Epithelial cell of prostate (primary cell): ENCODE measurements at places on chromosomes 5 and 9.

GRCh38 chr5:59003641-59004040 is 420.8 kb downstream of the RAB3C start:
- DNase-seq: no peak

- DNase-seq: no peak
These were observed 184.0 kb downstream of the MED10 start for GRCh38 chr5:6194261-6194875.

DNA sequence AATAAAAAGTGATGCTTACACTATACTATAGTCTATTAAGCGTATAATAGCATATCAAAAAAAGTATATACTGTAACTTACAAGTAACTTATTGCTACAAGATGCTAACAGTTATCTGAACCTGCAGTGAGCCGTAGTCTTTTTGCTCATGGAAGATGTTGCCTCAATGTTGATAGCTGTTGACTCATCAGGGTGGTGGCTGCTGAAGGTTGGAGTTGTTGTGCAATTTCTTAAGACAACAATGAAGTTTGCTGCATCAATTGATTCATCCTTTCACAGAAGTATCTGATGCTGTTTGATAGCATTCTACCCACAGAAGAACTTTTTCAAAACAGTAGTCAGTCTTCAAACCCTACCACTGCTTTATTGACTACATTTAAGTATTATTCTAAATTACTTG is 7.8 kb upstream of the C9orf40 start:
- peak; percentile 60 for DNase-seq

GRCh38 chr5:95759634-95760033 is 28.5 kb downstream of the RHOBTB3 start:
- DNase-seq: no peak
